Activated T-cell treated with anti-CD3 and anti-CD28 coated beads for 1 hour (primary cell): ENCODE measurements at places on chromosomes 16 and 17.

DNA sequence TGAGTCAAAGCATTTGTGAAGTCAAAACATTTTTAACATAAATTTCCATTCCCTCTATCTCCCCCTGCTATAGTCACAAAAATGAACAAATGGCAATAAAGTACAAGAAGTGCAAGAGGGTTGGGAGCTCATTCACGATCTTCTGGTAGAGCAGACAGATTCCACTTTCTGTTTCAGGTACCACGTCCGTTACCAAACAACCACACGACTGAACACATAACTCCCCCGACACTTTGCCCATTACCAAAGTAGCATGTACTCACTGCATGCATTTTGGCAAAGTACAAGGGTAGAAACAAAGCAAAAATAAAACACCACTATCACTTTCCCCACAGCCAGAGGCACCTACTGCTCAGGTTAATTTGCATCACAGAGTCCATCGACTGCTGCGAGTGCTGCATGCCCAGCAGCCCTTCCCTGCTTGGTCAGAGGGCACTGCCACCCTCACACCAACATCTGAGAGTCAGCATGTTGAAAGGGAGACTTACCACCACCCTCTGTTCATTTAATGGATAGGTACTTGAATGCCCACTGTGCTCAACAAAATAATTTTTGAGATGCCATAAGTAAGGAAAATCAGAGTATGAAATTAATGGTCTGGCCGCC is 150.3 kb upstream of the AXIN2 start:
- no peak for DNase-seq

DNA sequence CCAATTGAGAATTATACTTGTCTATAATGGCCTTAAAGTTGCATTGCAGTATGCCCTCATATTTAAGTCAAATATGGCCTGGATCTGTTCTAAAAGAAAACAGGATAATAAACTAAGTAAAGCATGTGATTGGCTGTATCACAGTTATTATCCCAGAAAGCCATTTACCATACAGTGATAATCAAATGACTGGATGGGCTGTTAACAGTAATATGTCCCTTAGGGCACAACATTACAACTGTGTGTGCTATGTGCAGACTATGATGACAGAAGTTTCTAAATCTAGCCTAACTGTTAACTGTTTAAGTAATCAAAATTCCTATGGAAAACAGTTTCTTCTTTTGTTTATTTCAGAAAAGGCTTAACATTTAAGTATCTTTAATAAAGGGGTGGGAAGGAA is 145.7 kb downstream of the STXBP4 start:
- DNase-seq = no peak

DNA sequence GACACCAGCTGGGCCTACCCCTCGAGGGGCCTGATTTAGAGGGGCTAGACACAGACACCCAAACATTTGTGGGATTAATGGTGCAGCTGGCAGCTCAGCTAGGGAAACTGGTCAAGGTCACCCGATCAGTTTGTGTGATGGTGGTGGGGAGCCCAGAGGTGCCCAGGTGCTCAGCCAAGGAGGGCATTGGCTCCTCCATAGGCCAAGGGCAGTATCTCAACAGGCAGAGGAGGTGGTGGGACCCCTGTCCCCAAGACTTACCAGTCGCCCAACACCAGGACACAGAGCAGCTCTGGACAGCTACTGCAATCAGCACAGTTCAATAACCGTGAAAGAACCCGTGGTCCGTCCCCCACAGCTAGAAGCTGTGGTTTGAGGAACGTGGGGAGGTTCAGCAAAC is 120.9 kb downstream of the C16orf78 start:
- DNase-seq = no peak

DNA sequence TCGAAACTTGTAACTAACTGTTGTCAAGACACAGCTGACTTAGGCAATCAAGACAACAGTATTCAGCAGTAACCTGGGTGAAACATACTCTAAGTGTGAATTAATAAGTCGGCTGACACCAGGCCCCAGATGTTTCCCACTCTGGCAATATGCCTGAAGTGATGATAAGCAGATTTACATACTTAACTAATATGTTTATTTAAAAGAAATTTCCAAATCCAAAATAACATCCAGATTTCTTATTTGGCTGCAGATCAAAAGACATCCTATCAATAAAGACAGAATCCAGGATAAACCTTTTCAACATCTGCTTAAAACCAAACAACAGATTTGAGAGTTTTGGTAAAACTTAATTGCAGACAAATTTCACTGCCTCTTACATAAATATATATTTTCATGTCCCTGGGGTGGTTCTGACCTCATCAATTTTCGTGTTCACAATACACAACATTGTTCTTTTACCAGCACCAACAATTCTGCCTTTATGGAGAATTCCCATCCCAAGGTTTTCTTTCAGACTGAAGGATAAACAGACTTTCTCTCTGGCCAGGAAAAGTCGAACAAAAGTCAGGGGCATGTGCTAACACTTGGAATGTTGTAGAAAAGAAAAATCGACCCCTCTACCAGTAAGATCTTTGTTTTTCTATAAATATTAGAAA is 45.1 kb upstream of the TOX3 start:
- no peak for DNase-seq

DNA sequence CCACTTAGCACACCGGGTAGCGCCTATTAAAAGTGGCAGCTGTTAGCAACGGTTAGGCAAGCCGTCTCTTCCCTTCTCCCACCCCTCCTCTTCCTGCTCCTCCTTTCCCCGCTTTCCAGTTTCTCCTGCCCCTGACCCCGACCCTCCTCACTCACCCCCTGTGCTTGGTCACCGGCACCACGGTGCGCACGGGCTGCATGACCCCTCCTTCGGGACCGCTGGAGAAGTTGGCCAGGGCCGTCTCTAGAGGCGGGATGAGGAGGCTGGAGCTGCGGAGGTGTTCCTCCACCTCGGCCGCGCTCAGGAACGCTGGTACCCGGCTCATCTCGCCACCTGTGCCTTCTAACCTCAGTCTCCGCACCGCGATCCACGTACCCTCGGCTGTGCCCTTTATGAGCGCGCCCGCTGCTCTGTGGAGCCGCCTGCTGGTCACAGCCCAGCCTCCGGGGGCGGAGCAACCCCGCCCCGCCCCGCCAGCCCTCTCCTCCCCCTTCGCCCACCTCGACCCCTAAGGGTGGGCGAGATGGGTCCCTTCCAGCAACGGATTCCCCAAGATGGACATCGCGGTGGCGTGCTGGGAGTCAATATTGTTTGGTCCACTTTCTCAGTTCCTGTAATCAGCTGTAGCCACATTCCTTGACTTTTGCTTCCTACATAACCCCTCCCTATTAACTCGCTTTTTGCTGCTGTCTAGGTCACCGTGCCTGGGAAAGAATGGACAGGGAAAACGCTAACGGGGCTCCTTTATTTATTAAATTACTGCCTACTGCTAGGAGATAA is at the start of gene CRYM:
Gene CRYM (minus strand): TSS at position 364 of the 780 bp plus-strand sequence. CDS start 39 bp downstream, at position 325.
- DNase-seq = peak; percentile 14

DNA sequence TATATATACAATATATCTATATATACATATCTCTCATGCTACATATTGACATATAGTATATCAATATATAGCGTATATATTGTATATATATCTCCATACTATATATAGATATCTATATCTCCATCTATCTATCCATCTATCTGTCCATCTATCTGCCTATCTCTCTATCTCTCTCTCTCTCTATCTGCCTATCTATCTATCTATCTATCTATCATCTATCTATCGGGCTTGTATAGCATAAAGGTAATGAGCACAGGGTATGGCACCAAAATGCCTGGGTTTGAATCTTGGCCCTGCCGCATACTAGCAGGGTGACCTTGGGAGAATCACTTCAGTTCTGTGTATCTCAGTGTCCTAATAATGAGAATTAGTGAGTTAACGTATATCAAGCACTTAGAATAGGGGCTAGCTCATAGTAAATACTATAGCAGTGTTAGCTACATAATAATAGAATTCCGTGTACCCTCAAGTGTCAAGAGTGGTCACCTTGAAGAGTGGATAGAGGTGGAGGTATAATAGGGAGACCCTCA is 1.5 kb downstream of the ST6GALNAC1 start:
- no peak for DNase-seq

DNA sequence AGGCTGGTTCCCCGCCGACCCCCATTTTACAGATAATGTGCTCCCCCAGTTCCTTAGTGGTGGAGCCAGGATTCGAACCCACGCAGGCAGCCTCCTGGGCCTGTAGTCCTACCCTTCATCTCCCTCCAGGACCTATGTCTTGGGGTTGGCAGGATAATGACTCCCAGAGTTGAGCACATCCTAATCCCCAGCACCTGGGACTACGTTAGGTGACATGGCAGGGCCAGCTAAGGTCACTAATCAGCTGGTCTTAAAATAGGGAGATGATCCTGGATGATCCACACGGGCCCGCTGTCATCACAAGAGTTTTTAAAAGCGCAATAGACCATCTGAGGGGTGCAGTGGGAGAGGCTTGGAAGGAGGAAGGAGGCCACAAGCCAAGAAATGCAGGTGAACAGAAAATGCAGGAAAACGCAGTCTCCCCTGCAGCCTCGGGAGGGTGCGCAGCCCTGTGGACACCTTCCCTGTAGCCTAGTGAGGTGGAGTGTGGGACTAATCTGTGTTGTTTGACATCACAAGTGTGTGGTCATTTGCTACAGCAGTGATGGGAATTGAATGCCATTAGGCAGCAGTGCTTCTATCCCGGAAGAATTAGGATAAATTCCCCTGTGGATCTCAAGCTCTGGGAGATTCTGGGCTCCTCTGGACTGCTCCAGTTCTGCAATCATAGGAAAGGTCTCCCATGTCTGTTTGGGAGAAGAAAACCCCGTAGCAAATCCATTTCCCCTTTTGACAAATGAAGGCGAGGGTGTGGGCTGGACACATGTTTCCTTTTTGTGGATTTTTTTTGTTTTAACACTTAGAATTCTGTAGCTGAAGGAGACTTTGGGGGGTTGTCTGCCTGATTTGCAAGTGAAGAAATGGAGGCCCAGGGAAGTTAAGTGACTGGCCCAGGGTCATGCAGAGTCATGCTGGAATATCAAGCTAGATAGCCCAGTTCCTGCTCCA is 297.7 kb downstream of the SEC14L1 start:
- DNase-seq = no peak

DNA sequence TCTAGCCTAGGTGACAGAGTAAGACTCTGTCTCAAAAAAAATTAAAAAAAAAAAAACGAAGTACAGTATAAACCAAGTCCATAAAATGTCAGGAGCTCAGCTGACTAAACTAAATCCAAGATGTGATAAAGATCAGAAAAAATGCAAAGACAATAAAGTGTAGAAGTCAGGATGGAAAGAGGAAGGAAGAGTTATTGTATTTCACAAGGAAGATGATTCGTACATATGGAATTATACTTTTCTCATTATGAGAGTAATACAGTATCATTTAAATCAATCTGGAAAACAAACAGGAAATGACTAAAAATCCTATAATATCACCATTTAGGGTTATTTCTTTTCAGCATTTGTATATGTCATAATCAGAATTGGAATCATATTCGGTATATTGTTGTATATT is 11.4 kb upstream of the APOH start:
- DNase-seq = no peak

DNA sequence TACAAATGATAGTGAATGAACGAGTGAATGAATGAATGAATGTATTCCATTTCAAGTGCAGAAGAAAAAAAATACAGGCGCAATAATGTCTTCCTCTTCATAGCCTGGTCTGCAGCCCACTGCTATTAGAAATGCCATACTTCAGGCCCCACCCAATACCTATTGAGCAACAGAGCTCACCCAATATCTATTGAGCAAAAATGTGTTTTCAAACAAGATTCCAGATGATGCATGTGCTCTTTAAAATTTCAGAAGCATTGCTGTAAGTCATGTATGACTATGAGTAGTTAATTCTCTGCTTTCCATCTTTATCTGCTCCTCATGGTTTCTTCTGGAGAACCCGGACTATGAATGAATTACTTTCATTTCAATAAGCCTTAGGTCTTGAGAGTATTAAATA is 308.2 kb downstream of the XYLT1 start:
- no peak for DNase-seq

DNA sequence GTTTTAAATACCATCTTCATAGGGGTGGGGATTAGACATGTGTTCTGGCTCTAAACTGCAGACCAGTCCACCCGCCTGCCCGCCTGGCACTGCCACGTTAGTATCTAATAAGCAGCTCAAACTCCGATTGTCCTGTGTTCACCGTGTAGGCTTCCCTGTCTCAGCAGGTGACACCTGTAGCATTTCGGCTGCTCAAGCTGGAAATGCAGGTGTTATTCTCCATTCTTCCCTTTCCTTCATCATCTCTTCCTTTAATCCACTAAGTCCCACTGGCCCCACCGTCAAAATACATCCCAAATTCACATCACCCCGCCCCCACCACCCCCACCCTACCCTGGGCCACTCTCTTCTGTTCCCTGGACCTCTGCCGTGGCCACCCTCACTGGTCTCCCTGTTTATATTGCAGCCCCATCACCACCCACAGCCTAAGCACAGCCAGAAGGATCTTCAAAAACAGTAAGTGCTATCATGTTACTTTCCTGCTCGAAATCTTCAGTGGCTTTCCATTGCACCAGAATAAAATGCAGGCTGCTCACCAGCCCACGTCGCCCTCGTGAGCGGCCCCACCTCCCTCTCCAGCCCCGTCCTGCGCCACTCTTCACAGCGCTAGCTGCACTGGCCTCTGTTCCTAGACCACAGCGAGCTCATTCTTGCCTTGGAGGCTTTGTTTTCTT is 65.1 kb downstream of the RTN4RL1 start:
- DNase-seq = no peak

DNA sequence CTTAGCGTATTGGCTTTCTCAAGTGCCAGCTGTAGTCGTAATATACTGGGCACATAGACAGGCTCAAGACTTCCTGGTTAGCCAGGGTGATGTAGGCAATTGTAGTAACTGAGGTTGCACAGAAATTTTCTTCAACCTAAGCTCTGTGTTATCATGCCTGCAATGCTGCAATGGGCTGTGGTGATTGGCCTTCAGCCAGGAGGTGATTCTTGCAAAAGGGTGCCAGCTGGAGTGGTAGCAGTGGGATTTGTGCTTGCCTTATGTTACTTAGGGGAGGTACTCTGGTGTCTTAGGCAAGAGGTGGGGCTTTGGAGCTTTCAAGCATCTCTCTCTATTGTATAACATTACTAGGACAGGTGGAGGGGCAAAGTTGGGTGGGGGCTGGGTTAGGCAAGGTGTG is 495.1 kb downstream of the CDH11 start:
- DNase-seq = no peak

- no peak for DNase-seq
These were observed 22.8 kb downstream of the PGS1 start for GRCh38 chr17:78401246-78401645.

DNA sequence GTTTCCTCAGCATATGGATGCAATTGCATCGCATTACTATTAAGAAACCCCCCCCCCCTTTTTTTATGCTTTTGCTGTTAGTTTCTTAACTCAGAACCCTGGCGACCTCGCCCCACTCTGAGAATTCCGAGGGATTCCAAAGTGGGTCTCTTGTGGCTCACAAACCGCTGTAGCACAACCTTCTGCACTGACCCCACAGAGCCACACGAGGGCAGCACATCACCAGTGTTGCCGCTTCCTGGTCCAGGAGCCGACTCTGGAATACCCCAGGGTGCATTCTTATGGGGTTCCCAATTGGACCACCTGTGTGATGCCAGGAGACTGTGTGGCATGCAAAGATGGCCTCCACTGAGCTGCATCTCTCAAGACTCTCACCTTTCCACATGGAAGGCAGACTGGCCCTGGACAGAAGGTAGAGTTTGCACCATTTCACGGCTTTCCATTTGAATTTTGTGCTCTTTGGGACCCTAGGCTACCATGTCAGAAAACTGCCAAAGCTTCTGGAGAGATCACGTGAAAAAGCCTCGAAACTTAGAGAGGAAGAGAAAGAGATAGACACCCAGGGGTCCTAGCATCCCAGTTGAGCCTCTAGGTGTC is 432.7 kb upstream of the ASIC2 start:
- peak; percentile 1 for DNase-seq
